ENCODE measurements at places on chromosomes 1 and 21.

- no peak for DNase-seq
Observed at GRCh38 chr1:210301615-210302000, 27.1 kb upstream of the HHAT start.

GRCh38 chr1:114113411-114114184, 40.1 kb downstream of the SYT6 start:
- no peak for DNase-seq

DNA sequence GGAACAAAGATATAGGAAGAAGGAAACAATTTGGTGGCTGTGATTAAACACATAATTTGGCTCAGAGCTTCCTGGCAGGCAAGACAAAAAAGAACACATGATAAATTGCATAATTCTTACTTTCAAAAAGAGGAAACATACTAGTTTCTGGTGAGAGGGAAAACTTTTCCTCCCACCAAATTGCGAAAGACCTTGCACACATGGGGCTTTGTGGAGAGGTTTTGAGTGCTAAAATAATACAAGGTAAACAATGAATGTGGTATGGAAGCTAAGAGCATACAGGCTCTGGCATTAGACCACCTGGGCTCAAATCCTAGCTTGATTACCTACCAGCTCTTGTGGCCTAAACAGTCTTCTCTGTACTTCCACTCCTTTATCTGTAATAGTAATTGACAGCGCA, 140.2 kb upstream of the HOOK1 start:
- DNase-seq = no peak

DNA sequence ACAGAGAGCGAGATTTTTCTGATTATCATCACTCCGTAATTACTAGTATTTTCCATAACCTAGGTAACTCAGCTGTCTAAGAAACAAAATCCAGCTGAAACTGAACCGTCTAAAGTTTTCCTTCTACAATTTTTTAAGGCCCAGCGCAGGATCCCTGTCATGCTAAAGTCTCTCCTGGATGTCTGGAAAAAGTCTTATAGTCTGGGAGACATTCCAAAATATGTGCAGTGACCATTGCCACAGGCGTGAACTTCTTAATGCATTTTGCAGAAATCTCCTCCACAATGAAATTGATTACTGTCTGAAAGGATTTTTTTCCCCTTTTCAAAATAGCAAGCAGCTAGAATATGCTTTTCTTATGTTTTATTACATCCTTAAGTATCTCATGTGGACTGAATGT, 209.3 kb upstream of the C1orf105 start:
- no peak for DNase-seq

DNA sequence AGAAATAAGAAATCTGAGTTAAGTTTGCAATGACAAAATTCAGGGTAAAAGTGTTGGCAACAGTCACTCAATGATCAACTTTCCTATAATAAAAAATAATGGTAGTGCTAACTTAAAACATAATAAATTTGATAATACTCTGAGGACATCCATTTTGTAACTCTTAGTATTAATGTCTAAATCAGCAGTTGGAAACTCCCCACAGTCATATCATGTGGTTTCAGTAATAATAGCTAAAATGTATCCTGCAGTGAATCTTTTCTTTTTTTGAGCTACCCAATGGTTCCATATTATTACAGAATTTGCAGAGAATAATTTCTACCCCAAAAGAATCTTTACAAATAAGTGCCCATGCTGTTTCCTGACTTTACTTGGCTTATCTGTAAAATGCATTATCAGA, 286.7 kb downstream of the PTPRC start:
- no peak for DNase-seq

DNA sequence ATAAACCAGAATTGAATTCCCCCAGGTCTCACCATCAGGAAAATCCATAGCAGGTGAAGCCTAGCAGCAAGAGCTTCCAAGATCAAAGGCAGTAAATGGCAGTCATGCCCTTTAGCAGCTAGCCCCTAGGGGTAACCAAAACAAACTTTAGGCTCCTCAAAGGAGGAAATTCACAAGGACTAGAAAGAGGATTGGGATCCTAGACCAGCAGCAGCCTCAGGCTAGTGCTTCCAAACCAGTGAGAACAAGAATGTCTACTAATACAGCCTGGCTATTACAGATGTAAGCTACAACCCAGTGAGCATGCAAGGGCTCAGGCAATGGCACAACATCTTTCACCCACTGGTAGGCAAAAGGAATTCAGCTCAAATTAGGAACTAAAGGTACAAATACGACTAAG, 11.1 kb upstream of the RIMKLA start:
- no peak for DNase-seq

GRCh38 chr21:39599191-39599970, 13.4 kb upstream of the B3GALT5 start:
- no peak for DNase-seq

- DNase-seq = no peak
Observed at GRCh38 chr1:219119839-219120238, 53.8 kb upstream of the LYPLAL1 start.

GRCh38 chr1:154881820-154882535, 11.9 kb upstream of the KCNN3 start:
- DNase-seq = no peak

DNA sequence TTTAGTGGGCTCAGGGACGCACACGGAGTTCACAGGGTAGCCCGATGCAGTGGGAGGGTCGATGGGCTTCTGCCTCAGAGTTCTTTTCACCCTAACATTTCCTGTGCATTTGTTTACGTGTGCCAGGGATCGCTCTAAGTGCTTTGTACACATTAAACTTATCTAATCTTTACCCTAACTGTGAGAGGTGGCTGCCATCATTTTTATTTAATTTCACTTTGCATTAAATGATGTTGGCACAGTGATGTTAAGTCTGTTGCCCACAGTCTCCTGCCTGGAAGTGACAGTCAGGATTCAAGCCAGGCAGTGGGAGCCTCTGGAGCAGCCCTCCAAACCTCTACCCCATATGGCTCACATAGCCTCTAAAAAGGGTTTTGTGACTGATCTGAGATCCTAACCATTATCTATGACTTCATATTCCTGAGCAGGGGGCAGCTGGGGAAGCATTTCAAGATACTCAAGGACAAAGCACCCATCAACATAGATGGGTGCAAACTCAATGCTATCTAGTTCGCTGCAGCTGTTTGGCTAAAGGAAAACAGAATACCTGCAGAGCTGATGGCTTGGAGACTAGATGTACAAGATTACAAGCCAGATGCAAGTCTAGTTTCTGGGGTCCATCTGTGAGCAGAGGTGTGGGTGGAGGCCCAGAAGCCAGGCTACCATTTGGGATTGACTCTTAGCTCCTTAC, 303.8 kb downstream of the DISC1 start:
- no peak for DNase-seq

DNA sequence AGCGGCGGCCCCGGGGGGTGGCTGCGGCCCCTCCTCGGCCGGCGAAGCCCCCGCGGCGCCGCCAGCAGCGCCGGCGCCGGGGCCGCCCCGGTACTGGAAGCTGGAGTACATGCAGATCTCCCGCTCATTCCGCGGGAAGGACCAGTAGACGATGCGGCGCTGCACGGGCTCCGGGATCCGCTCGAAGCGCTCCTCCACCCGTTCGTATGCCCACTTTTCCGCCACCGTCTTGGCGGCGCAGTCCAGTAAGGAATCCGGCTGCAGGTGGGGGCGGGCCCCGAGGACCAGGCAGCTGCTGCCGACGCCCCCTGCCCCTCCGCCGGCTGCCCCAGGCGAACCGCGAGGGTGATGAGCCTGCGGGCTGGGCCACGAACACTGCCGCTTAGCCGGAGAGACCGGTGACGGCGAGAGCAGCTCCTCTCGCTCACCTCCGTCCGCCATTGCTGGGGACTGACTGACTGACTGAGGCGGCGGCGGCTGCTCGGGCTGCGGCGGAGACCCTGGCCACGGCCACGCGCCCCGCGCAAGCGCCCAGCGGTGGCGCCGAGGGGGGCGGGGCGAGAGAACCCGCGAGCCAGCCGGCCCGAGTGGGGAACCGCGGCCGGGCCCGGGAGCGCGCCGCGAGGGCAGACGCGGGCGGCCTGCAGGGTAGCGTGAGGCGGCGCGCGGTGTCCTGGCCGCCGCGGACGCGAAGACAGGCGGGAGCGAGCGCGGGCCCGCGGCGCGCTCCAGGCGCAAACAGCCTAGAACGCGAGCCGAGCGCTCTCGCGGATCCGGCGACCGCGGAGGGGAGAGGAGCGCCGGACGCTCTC, at the start of gene ZSWIM5:
Gene ZSWIM5, minus strand, starts transcription at position 696 of the 812 bp plus-strand sequence. Its CDS starts 255 bp downstream, at position 441.
- DNase-seq = peak; percentile 68

DNA sequence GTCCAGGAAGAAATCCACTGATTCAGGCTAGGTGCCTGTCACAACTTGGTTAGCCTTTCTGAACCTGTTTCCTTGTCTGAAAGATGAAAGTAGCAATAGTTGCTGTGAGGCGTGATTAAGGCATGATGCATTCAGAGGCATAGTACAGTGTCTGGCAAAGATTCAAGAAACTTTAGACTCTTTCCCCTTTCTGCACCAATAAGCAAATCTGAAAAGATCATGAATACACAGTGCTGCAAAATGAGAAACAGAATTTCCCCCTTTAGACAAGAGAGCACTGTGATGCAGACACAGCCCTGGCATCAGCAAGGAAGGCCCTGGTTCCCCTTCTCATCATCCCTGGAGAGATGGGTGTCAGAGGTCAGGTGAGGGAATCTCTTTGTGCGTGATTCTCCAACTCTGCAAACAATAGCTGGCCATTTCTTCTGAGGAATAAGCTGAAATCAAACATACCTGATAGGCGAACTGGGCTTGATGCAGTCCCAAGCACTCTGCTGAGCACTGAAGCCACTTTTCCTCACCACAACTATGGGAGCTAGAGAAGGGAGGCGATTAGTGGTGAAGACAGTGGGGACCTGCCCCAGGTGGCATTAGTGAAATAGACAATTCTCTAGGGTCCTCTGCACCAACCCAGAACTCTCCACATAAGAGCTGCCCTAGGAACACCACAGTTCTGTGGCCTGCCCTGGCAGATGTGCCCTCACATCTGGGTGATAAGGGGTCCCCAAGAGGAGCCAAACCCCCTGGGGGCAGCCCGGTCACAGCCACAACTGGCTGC, 41.7 kb downstream of the ITPKB start:
- no peak for DNase-seq

GRCh38 chr21:44778094-44778493, 23.5 kb downstream of the UBE2G2 start:
- no peak for DNase-seq

- DNase-seq = peak; percentile 31
Observed at GRCh38 chr1:22104865-22105437, 37.9 kb downstream of the WNT4 start.

DNA sequence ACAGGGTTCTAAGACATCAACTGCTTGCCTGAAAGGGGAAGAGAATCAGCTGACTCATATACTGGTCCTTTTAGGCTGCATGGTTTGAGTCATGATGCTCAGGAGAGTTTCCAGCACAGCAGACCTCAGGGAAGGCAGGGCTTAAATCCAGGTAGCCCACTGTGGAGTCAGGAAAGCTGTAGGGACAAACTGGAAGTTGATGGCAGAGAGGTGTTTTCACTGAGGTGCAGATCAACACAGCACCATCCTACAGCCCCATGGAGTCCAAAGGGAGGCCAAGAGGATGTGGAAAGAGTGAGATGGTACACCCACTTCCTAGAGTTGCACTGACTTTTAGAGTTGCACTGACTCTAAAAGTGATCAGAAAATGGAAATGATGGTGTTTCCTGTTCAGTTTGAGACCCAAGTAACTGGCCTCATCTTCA, 252.4 kb upstream of the DUSP10 start:
- DNase-seq = no peak

- DNase-seq = no peak
Observed at GRCh38 chr1:205458777-205459566, 3.1 kb upstream of the BLACAT1 start.

DNA sequence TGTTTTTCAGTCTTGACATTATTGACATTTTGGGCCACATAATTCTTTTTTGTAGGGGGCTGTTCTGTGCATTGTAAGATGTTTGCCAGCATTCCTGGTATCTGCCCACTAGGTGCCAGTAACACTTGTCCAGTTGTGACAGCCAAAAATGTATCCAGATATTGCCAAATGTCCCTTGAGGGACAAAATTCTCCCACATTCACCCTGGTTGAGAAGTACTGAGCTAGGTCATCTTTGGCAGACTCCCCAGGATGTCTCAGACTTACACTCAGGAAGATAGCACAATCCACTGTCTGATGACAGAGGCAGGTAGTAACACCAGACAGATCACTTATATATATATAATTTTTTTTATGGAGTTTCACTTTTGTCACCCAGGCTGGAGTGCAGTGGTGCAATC, 5.9 kb downstream of the CD48 start:
- no peak for DNase-seq

DNA sequence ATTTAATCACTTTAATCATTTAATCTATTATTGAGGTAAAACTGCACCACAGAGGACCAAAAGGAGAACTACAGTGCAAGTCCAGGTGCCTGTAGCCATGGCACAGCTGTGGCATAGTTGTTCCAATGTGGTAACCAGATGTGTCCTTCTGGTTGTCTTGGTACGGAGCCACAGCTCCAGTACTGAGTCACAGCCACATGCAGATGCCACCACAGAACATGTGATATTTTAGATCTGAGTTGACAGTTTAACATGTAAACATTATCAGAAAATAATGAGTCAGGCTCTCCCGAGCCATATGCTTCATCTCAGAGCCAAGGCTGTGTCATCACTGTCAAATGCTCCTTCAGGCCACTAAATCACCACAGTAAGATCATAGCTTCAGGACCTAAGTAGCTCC, 56.4 kb upstream of the RGS7 start:
- no peak for DNase-seq

DNA sequence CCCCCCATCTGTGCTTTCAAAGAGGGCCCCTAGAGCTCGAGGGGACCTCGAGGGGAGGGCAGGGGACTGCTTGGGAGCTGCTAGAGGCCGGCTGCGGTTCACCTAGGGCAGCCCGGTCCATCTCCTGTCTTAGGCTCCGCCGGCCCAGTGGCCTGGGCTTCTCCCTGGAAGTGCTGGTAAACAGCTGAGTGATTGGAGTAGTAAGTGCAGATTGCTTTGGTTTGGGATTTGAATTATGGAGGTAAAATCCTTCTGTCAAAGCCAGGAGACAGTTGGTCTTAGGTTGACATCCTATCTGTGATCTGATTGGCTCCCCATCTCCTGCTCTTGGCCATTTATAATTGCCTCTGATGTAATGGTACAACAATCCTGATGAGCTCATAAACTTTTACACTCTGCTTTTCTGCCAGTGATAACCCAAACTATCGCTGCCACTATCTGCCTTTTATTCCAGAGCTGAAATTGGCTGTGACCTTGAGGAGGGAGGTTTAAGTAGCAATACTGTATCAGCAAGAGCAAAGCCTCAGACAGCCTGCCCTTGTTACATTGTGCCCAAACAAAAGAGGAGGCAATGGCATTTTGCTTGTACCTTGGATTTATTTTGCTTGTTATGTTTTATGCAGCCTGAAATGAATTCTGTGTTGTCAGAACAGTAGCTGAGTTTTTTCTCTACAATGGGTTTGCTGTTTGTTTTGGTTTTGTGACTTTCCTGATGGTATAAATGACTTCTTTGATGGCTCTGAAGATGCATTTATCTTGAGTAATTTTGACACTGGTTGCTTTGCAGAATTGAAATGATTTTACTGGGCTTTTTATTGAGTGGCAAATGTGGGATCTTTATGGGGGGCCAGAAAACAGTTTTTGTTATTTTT, 2.4 kb downstream of the ARID1A start:
- no peak for DNase-seq

- peak; percentile 98 for DNase-seq
Observed at GRCh38 chr1:112395821-112396652, at the start of gene CTTNBP2NL. TSS of gene CTTNBP2NL (plus strand) at chr1:112396214. CDS start at chr1:112416166, 19,952 bp downstream.

Data from posterior cingulate gyrus (tissue), 11 donors.